ENCODE measurements at places on chromosomes 11 and 22. TPM values are rescaled to one million over a fixed set of nuclear protein-coding genes. Genes with fewer than 3 reads are reported as not detected.
A peak's percentile ranks its signal among the peaks of the same experiment; 100 is the strongest.

GRCh38 chr22:33544707-33545106 lies 375.6 kb downstream of the LARGE1 start:
- DNase-seq, result peak; percentile 41

DNA sequence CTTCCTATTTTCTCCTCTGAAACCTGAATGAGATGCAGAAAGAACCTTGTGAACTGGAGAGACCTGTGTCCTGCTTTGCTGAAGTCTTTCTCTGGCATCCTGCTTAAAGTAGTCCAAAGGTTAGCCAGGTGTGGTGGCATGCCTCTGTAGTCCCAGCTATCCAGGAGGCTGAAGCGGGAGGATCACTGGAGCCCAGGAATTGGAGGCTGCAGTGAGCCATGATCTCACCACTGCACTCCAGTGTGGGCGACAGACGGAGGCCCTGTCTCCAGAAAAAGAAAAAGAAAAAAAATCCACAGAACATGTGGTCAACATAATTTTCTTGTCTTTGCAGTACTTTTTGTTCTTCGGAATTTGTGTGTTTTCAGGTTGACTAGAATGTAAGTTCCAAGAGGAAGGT lies 2.3 kb upstream of the KREMEN1 start:
- DNase-seq, result no peak

The GGT5 gene
- 0.89 TPM for total RNA-seq

DNA sequence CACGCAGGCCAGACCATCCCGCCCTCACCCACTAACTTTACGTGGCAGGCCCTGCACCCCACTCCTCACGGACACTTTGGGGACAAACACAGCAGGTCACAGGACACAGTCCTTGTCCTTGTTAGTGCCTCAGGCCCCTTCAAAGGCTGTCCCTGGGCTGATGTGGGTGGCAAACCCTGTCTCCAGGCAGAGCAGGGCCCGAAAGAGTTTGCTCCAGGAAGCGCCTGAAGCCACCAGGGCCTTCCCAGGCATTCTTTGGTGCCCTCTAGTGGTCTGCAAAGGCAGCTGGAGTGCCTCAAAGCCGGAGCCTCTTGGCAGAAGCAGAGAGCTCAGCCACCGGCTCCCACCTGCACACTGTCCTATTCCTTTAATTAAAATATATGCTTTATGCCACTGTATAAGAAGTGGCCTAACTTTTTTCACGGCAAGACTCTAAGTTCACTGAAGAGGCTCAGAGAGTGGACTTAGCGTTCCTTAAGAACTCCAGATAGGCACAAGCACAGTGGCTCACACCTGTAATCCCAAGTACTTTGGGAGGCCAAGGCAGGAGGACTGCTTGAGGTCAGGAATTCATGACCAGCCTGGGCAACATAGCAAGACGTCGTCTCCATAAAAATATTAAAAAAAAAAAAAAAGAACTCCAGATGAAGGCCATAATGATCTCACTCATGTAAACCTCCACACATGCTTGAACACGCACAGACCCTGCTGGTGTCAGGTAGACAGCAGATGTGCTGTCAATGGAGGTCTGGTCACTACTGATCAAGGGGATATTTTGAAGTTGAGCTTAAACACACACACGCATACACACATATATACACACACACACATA lies 11.1 kb downstream of the TXN2 start:
- DNase-seq, result peak; percentile 76

DNA sequence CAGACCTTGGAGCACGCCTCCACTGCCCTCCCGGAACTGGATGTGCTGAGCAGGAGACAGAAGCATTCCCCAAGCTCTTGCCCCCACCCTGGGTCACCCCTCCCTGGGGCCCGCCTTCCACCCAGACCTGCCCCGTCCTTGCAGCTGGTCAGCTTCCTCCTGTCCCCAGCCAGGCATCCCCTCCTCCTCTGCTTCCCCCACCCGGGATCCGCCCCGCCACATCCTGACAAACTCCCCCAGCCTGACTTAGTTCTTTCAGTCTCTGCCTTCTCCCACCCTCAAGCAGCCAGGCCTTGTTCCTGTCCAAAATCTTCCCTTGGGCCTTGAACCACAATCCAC lies 1.1 kb upstream of the PLXNB2 start:
- DNase-seq, result peak; percentile 42

The SCGB1A1 gene
- not detected for total RNA-seq

GRCh38 chr22:25334162-25334490 lies 114.7 kb downstream of the CRYBB2 start:
- DNase-seq, result no peak

The MPPED2 gene
- 1.6 TPM for total RNA-seq

DNA sequence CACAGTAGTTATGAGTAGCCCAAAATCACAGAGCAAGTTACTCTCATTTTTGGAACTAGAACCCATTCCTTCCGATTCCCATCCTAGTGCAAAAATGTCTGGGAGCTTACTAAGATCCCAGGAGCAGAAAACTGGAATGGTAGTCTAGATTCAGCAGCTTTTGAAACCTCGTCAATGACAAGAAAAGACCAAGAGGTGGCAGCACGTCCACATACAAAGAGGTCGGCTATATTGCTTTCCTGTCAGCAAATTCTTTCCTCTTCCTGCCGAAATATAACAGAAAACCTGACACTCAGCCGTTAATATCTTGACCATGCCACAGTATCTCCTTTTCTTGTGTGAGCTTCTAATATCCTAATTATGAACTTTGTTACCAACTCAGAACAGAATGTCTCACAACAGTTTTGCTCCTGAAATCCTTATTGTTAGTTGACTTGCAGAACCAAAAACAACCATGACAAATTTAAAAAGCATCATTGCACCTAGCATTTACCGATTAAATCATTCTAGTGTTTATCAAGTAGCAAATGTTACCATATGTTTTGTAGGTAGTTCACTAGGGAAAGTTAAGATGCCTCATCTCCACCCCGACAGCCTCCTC lies 92.8 kb upstream of the OR9G4 start:
- peak; percentile 36 for DNase-seq

DNA sequence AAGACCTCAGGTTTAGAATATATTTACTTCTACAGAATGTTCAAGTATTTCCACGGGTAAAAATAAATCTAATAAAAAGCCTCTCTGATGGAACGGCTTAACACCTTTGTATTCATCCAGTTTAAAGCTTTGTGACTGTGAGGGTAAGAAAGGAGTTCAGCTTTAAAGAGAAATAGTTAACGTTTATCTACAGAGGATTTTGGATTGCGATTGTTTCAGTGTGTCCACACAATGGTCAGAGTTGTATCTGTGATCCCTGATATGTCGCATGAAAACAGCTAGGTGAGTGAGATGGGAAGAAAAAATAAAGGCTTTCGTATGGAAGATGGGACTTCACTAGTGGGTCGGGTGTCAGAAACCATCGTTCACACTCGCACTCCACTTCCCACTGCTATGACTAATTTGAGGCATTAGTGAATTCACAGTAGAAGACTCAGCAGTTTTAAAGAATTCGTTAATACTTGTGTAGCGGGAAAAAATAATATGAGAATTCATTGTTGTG lies 1.6 kb downstream of the APLP2 start:
- peak; percentile 42 for DNase-seq

- peak; percentile 47 for DNase-seq
These were observed 317.8 kb downstream of the MIAT start for GRCh38 chr22:26974914-26975803.

The RHOD gene
- total RNA-seq, result 30.4 TPM

DNA sequence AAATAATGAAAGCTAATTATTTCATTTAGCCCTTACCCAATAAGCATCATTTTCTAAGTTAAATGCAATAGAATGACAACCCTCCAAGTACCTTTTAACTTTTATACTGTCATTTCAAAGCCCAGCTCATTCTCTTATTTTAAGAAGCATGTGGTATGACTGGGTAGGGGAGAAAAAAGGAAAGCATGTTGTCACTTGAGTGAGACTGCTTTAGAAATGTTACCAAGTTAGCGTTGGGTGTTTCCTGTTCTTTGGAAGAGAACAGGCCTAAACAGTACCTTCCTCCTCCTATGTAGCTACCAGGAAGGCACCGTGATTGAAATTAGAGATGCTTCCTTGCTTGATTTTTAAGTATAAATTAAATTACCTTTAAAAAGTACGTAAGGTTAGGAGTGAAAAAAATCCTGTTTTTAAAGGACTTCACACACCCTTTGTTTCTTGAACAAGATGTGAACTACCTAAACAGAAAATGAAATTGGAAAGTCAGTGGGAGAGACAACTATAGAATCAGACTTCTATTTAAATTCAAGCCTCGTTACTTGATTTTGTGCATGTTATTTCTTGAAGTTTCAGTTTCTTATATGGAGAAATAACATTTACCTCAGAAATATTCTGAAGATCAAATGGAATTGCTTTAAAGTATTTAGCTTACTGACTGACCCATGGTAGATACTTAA lies 741 bp upstream of the CNTF start:
- DNase-seq, result no peak
